ENCODE measurements at places on chromosomes 1 and 21. TPM values are rescaled to one million over a fixed set of nuclear protein-coding genes. Genes with fewer than 3 reads are reported as not detected.

SLC9C2 gene
- 0.46 TPM for total RNA-seq

SIK1 gene
- total RNA-seq: 9.0 TPM

SASS6 gene
- total RNA-seq: 1.5 TPM

RGS13 gene
- not detected for total RNA-seq

CFAP45 gene
- 0.55 TPM for total RNA-seq

PRAMEF5 gene
- total RNA-seq: not detected

MEGF6 gene
- total RNA-seq: 11.0 TPM

CDK18 gene
- total RNA-seq: 0.89 TPM

MAGOH gene
- 28.1 TPM for total RNA-seq

OR2L3 gene
- total RNA-seq: not detected
